ENCODE measurements at places on chromosomes 3 and 15.

GRCh38 chr15:52295421-52296001 is at the start of gene MYO5C:
MYO5C (minus strand) TSS chr15:52295804; CDS start chr15:52295636, 168 bp downstream.
- no peak for DNase-seq

GRCh38 chr15:89664441-89665350 is 9.4 kb upstream of the KIF7 start:
- no peak for DNase-seq

DNA sequence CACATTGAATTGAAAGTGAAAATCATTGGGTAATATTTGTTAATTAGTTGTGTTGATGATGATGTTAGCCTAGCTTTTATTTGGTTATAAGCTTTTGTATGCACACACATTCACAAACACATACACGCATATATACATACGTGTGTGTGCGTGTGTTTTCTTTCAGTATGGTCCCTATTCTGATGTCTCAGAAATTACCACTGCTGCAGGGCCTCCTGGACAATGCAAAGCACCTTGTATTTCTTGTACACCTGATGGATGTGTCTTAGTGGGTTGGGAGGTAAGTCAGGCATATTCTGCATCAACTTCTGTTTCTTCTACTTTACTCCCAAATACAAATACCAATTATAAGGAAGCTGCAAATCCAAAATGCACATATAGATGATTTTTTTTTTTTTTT is 102.1 kb downstream of the GHSR start:
- DNase-seq = no peak

DNA sequence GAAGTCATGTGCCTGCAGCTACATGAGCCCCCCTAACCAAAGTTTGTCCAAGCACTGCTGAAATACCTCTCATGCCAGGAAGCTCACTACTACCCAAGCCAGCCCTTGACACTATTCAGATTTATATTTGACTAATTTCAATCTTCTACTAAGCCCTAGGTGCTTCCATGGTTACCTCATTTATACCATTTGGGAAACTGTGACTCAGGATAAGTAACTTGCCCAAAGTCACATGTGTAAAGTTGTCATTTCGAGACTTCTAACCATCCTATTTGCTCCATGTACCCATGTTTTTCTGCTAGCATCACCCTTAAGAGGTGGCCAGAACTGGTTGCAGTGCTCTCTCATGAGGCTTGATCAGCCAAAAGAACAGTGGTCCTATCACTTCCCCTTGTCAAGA is 20.7 kb upstream of the TIMP4 start:
- DNase-seq = no peak

DNA sequence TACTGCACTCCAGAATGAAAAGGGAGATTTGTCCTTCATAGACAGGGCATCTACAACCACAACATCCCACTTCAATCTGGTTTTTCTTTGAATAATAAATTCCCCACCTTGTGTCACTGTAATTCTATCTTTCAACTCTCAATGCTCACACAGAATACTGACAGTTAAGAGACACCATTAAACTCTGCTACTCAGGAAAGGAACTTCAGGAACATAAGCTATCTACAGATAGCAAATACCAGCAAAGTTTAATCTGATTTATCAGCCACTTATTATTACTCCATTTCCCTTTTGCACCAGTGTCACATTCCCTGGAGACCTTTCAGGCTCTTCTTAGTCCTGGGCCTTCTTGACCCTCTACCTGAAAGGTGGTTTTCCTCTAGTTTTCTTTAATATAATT is 152.0 kb upstream of the LPP start:
- no peak for DNase-seq

DNA sequence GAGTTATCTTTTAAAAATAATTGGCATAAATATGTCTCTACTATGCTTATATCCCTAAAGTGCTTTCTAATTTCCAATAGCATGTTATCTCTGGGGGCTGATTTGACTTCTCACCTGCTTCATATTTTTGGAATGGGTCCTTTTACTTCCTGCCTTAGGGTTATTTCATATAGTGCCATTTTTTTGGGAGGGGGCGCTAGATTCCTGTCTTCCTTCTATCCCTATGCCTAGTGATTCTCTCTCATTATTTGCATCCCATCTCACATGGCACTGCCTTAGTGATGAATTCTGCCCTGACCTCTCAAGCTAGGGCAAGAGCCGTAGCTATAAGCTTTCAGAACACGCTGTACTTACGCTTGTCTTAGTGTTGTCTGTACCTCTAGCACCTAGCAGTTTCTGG is 150.3 kb upstream of the SLITRK3 start:
- no peak for DNase-seq

DNA sequence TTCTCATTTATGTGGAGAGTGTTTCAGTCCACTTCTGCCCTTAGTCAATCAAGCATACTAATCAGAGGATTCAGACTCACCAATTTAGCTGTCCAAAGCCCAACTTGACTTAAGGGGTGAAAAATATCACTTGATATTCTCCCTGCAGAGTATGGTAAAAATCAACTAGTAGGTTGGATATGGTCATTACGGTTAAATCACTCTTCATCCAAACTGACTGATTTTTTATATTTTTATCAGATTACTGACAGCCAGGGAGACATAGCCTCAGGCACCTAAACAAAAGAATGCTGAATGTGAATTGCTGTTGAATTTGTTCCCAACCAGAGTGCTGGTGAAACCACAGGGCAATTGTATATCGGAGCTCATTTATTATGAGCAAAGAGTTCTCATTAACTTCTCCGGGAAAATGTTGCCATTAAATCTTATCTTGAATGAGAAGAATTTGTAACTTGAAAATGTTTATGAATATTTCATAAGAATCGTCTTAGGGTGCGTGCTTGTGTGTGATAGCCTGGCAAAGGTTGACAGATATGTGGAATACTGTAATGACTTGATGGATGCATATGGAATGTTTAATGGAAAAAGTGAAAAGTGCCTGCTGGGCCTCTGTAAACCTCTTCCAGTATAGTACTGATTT is 411.2 kb downstream of the NAALADL2 start:
- DNase-seq = no peak

- no peak for DNase-seq
These were observed 1111.2 kb downstream of the TUSC7 start for GRCh38 chr3:117820658-117821299.

DNA sequence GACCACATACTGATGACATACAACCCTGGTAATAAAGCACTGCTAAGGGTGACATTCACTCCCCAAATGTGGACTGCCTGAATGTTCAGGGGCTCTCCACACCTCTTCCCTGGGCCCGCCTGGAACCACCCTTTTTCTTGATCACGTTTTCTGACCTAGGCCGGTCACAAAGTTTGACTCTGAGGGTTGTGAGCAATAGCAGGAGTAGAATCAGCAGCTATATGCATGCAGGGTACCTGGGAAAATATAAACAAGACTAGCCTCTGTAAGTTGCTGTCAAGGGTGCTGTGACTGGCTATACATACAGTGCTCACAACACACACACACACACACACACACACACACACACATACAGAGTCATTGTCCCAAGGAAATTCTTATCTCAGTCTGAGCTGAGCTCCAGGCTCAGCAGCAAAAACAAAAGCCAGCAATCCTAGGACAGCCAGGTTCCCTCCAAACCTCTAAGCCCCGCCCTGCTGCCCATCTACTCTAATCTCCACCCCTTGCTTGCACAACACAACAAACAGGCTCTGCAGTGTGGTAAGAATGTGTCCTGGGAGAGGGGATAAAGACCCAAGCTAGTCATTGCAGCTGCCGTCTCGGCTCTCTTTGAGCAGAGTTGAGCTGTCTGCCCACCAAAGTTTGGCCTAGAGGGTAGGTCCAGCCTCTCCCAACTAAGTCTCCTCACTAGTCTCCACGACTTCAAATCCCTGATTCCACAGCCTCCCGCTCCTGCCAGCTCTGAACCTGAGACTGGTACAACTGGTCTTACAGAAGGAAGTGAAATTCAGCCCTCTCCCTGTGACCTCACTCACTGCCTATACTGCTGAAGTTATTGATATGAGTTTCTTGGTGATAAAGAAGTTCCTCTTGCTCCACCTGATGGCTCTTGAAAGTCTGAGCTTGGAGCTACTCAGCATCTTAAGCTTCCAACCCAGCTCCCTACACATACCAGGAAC is 2.2 kb downstream of the BMF start:
- DNase-seq = peak; percentile 54

- no peak for DNase-seq
These were observed 55.8 kb upstream of the TSPAN3 start for GRCh38 chr15:77126529-77127326.

- DNase-seq = no peak
These were observed 24.1 kb downstream of the ASB14 start for GRCh38 chr3:57268416-57268815.

GRCh38 chr15:29270976-29271375 is 1.4 kb upstream of the NSMCE3 start:
- DNase-seq = no peak

- DNase-seq = no peak
These were observed 267.6 kb upstream of the MDFIC2 start for GRCh38 chr3:70580021-70580420.

DNA sequence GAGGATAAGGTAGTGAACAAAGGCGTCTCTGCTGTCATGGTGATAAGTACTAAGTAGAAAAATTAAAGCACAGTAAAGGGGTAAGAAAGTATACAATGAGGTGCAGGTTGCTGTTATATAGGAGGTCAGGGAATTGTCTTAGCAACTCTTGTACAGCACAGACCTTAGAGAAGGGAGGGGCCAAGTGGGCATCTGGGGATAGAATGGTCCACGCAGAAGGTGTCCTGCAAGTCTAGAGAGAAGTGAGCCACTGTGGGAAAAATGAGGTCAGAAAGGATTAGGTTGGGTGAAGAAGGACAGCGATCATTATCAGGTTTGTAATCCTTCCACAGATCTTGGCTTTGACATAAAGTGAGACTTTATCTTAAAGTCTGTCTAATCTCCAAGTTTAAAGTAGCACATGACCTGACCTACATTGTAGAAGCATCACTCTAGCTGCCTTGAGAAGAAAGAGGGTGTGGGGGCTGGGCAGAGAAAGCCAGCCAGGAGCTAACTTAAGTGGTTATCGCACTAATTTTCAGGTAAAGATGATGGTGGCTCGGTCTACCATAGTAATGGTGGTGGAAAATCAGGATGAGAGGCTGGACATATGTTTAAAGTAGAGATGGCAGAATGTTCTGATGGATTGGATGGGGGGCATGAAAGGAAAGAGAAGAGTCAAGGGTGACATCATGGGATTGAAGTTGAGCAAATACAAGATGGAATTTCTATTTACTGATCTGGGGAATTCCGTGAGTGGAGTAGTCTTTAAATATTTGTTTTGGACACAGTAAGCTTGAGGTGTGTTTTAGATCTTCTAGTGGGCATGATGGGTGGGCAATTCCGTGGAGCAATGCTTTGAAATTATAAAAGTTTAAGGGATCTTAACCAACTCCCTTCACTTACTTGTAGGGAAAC is 919.2 kb downstream of the ROBO1 start:
- DNase-seq = no peak

DNA sequence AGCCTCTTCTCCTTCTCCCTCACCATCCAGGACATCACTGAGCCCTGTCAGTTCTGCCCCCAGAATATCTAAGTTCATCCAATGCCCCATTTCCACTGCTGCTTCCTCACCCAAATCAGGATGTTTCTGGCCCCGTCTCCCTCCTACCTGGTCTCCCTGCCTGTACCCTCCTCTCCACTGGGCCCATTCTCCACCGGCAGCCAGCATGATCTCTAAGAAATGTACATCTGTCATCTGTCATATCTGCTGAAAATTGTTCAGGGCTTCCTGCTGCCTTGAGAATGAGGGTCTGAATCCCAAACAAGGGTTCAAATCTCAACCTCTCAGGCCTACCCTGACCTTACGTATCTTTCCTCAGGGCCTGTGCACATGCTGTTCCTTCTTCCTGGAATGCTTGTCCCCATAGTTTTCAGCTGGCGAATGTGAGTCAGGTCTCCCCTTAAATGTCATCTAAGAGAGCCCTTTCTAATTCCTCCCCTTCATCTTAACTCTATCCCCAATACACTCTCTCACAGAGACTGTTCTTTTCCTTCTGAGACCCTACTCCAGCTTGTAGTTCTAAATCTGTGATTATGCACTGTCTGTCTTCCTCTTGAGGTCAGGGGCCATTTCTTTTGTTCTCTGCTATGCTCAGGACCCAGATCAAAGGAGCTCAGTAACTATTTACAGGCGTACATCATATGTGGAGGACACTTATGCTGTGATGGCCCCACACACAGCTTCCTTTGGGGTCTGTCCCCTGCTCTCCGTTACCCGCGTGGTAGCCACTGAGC is 40.8 kb downstream of the SMAD3 start:
- DNase-seq = no peak
